ENCODE measurements at places on chromosomes 7 and 10.
A peak's percentile ranks its signal among the peaks of the same experiment; 100 is the strongest.

GRCh38 chr10:16186564-16186963 is 250.2 kb upstream of the PTER start:
- no peak for DNase-seq

- no peak for DNase-seq
Measured at GRCh38 chr7:50145801-50146338, 52.8 kb upstream of the ZPBP start.

DNA sequence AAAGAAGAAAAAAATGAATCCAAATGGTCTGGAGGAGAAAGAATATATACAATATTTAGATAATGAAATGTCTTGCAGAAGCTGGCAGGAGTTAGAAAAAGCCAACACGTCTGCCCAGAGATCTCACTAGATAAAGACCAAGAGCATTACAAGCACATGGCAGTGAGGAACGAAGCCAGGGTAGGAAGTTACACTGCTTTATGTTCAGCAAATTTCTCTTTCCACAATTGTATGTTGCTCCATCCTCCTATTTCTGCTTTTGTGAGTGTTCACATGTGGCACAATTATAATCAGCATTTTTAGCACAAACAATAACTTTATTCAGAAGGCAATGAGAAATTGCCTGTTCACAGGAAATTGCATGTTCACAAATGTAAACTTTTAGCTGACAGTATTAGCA is 53.7 kb downstream of the LRRC17 start:
- no peak for DNase-seq

- no peak for DNase-seq
Measured at GRCh38 chr7:75575488-75576121, 83.5 kb downstream of the SPDYE5 start.

GRCh38 chr10:88923520-88923919 is 29.1 kb downstream of the ACTA2 start:
- peak; percentile 26 for DNase-seq

GRCh38 chr7:84091318-84091717 is 103.3 kb downstream of the SEMA3A start:
- no peak for DNase-seq

DNA sequence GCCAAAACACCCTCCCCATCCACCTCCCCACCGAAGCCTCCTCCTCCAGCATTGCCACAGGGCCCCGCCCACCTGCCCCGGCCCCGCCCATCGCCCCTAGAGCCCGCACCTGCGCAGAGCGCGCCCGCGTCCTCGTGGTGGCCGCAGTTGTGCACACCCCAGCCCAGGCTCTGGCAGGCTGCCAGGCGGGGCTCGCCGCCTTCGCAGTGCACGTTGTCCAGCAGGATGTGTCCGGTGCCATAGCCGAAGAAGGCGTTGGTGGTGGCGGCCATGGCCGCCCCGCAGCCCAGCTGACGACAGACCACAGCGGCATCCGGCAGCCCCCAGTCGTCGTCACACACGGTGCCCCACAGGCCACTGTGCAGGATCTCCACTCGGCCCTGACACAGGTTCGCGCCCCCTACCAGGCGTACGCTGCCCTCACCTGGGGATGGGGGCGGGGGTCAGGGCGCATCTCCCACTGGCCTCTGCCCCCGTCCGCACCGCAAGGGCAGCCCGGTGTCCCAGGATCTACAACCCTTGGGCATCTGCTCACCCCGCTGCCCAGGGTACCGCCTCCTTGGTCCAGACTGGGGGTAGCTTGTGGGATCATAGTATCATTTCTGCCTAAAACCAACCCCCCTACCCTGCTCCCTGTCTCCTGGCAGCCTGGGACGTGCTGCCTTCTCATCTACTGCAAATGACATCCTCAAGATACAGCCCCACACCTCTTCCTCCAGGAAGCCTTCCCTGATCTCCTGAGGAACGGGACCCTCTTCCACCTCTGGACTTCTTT is 11.9 kb downstream of the SSC4D start:
- peak; percentile 83 for DNase-seq

- DNase-seq, result no peak
Measured at GRCh38 chr7:32108651-32109050, 38.4 kb upstream of the PDE1C start.

- DNase-seq, result no peak
Measured at GRCh38 chr7:39909526-39909925, 40.5 kb upstream of the CDK13 start.

Data from kidney tubule cell (primary cell).